C1 segment of cervical spinal cord (tissue), 14 donors: ENCODE measurements at places on chromosomes 11 and 22.

GRCh38 chr11:18054511-18055103 lies 8.5 kb upstream of the TPH1 start:
- no peak for DNase-seq

DNA sequence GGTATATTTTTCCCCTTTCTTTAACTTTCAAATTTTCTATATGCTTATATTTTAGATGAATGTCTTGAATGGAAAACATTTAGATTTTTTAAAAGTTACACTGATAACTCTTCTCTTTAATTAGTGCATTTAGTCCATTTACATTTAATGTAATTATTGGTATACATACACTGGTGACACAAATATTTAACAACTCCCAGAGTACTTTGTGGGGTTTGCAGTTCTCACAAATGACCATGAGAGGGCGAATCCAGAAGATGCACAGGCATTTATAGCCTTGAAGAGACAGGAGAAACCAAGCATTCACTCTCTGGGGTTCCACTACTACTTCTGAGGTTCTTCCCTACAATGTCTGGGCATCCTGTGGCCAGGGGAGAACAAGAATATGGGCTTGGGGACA lies 125.1 kb downstream of the TIMP3 start:
- no peak for DNase-seq

- DNase-seq, result no peak
Measured at GRCh38 chr11:106785913-106786650, 232.2 kb downstream of the GUCY1A2 start.

DNA sequence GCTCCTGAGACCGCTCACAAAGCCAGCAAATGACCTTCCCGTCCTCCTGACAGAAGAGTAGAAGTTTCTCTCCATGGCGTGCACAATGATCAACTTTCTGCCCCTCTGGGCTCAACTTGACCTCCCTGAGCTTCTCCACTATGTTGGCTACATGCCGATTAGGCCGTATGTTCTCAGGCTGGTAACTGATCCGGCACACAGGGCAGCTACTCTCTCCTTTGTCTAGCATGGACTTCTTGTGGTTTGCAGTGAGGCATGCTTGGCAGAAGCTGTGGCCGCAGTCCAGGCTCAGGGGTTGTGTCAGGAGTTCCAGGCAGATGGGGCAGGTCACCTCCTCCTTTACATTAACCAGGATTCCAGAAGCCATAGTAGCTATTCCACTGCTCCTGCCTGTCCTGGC lies 5.1 kb downstream of the TRIM5 start:
- no peak for DNase-seq

GRCh38 chr11:66950112-66950535 lies 8.1 kb downstream of the PC start:
- no peak for DNase-seq

GRCh38 chr11:73327812-73328364 lies 19.8 kb downstream of the ARHGEF17 start:
- no peak for DNase-seq

- no peak for DNase-seq
Measured at GRCh38 chr11:2342981-2343380, 34.1 kb upstream of the CD81 start.

- DNase-seq, result no peak
Measured at GRCh38 chr11:87110443-87111131, 72.9 kb downstream of the TMEM135 start.

GRCh38 chr11:107678632-107678971 lies 33.3 kb downstream of the SLN start:
- DNase-seq, result no peak

GRCh38 chr11:127789927-127790326 lies 789.4 kb upstream of the KIRREL3 start:
- no peak for DNase-seq

DNA sequence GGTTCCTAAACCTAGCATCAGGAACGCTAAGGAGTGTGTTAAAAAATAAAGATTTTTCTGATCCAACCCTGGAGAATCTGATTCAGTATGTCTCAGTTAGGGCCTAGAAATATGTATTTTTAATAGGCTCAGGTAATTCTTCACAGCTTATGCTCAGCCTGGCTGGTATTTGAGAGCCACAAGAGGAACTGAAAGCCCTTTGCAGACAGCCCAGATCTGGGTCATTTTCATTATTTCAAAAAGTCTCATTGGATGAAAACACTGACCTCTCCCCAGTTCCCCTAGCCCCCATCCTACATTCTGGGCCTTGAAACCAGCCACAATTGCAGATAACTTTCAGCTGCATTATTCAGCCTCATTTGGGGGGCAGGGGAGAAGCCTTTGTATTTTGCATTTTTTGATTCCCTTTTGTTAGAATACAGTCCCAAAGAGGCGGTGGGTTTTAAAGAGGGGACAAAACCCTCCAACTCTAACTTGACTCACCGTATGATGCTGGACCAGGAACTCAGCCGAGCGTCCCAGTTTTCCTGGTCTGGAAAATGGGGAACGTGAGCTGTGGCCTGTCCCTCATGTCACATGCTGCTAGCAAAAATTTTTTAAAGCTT lies 66.0 kb upstream of the LARGE1 start:
- DNase-seq, result no peak

- no peak for DNase-seq
Measured at GRCh38 chr11:113873236-113873626, 2.1 kb downstream of the USP28 start.

- no peak for DNase-seq
Measured at GRCh38 chr11:104462341-104462740, 298.4 kb upstream of the PDGFD start.

DNA sequence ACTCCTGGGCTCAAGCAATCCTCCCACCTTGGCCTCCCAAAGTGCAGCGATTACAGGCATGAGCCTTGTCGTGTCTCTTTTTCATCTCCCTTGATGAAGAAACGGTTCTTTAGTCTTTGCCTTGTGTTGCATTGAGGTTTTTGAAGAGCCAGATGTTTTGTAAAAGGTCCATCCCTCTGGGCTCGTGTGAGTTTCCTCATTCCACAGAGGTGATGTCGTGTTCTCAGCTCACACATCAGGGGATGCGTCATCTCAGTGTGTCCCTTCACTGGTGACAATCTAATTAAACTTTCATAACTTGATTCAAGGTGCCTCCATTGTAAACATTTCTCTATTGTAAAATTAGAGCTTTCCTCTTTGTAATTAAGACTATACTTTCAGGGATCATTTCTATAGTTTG lies 29.7 kb upstream of the TEF start:
- DNase-seq, result no peak
